ENCODE measurements at places on chromosomes 6 and 20.

GRCh38 chr20:50237349-50237748 lies 46.7 kb downstream of the CEBPB start:
- DNase-seq, result no peak

DNA sequence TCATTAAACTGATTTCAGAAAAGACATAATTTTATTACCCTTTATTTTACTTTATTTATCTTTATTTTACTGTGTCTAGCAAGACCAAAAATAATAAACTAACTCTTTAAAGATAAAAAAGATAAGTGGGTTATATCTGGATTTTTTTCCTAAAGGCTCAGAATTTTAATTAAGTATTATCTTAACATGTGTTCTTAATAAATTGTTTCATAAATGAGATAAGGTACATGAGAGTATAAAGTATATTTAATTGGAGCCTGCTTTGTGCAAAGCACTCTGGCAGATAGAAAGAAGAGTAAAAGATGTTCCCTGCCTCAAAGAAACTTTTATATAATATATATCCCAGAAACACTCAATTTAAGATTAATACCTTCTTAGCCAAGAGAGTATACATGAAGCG lies 8.7 kb upstream of the FAM135A start:
- DNase-seq, result no peak

DNA sequence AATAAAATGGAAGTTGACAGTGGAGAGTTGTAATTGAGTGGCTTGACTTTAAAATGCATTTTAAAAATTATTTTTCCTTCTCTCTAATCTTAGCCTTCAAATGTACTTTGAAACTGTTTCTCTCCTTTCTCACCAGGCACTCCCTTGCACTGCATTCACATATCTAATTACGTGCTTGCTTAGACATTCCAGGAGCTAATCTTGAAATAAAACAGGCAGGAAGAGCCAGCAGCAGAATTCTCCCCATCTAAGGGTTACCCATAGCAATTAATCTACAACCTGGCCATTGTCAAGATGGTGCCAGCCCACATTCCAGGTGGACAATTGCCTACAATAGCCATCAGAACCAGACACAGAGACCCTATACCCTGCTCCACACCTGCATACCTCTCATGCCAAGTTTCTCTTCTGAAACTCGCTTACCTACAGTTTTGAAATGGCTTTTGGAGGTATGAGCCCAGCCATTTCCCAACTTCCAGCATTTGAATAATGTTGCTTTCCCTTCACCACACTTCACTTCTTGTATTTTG lies 167.6 kb upstream of the GJE1 start:
- DNase-seq, result no peak

- no peak for DNase-seq
These were observed 60.9 kb upstream of the TAGAP start for GRCh38 chr6:159105716-159106115.

DNA sequence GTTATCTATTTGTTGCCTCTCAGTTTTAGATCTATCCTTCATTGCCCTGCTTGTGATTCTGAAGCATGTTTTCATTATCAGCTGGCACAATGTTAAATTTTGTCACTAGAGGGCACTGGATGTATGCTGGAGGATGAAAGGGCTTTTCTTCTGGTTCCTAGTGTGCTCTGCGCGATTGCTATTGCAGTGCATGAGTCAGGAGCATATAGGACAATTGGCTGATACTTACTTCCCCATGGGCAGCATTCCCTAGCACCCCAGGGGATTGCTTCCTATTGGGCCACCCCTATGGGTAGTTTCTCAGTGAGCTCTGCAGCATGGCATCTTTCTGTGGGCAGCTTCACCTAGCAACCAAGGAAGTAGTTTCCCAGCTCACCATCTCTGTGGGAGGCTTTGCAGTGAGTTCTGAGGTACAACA lies 280.3 kb upstream of the SYNCRIP start:
- DNase-seq, result peak; percentile 15

DNA sequence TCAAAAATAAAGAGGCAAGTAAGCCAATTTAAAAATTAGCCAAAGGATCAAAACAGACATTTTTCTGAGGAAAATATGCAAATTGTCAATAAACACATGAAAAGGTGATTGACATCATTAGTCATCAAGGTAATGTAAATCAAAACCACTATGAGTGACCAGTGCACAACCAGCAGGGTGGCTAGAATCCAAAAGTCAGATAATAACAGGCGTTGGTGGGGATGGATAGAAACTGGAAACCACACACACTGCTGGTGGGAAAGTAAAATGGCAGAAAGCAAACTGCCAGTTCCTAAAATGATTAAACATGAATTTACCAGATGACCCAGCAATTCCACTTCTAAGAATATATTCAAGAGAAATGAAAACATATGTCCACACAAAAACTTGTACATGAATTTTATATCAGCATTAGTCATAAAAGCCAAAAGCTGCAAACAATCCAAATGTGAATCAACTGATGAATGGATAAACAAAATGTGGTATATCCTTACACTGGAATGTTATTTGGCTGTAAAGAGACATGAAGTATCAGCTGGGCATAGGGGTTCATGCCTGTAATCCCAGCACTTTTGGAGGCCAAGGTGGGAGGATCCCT lies 74.8 kb upstream of the MBOAT1 start:
- DNase-seq, result no peak

DNA sequence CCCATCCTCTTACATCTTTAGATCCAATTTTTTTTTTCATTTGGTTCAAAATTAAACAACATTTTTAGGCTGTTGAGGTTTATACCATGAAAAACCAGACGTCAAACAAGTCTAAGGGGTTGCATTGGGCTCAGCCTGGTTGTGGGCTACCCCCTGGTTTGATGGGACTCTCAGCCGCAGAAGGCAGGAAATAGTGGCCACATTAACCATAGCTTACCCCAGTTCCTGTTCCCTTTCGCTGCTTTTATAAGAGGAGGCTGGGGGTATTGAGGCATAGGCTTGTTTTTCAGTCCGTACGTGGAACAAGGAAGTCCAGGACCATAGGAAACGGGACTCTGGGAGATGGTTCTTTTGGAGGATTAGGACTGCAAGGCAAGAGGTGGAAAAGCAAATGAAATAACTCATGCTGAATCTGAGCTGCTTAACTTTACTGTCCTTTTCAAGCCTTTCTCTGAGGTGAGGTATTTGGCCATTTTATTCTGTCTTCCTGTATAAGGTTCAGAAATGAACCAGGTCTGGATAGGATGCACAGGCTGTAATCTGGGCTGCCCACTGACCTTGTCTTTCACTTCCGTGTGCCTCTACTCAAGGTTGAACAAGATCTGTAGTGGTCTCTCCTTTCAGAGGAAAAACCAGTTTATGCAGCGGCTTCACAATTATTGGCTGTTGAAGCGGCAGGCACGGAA lies 7.7 kb downstream of the BRPF3 start:
- DNase-seq, result no peak

- DNase-seq, result no peak
These were observed 2.1 kb downstream of the C20orf144 start for GRCh38 chr20:33664085-33664761.

GRCh38 chr6:149071997-149072396 lies 245.5 kb upstream of the TAB2 start:
- no peak for DNase-seq

DNA sequence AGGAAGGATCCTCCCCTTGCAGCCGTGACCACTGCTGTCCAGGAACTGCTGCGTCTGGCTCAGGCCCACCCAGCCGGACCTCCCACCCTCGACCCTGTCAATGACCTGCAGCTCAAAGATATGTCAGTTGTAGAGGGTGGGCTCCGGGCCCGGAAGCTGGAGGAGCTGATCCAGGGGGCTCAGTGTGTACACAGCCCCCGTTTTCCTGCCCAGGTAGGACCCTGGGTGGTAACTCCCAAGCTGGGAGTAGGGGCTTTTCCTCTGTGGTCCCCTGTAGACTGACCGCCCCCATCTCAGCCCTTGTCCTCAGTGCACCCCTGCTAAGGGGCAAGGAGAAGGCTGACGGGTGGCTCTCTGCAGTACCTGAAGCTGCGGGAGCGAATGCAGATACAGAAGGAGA lies 3.6 kb downstream of the DXO start:
- DNase-seq, result no peak
